ENCODE measurements at places on chromosomes 4 and X. TPM values are rescaled to one million over a fixed set of nuclear protein-coding genes. Genes with fewer than 3 reads are reported as not detected.

GRCh38 chrX:627510-627981, 3.0 kb upstream of the SHOX start:
- peaks cover 4% of the 10 kb centered on the region for H3K36me3 ChIP-seq
- no peak overlapping the region for H3K4me3 ChIP-seq
- H3K4me1 ChIP-seq: peaks cover 2% of the 10 kb centered on the region

DNA sequence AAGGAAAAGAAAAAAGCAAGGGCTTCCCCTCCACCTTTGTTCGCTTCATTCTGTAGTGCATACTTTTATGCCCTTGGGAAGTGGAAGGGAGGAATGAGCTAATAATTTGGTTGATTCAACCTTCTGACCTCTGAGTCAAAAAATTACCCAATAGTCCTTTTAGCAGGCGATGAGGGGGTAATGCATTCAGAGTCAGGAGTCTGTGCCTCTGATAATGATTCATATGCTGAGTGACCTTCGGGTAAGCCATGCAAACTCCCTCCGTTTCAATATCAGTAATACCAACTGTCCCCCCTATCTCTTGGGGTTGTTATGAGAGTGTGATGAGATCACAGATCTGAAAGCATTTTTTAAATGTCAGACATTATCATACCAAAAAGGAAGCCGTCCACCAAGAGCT, 41.6 kb upstream of the ACSL4 start:
- H3K27ac ChIP-seq: no peak overlapping the region
- no peaks in the 10 kb centered on the region for H3K36me3 ChIP-seq
- H3K4me3 ChIP-seq: no peak overlapping the region
- peaks cover 2% of the 10 kb centered on the region for H3K27me3 ChIP-seq

GRCh38 chrX:19007868-19008267, 24.0 kb upstream of the PHKA2 start:
- no peaks in the 10 kb centered on the region for H3K36me3 ChIP-seq
- H3K4me1 ChIP-seq: no peaks in the 10 kb centered on the region
- DNase-seq: no peak
- no peak overlapping the region for H3K27ac ChIP-seq

DNA sequence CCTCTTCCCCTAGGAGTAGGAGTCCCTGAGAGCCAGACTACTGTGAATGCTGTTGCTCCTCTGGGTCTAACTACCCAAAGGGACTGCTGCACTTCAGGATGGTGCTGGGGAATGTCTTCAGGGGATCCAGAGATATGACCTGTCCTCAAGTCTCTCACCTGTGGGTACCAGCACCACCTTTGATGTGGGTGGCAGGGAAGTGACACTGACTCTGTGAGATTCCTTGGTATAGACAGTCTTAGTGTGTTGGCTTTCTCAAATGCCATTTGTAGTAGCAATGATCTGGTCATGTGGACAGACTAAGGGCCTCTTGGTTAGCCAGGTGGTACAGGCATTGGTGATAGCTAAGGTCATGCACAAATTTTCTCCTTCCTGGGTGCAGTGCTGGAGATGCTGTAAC, 108.9 kb upstream of the ADAMTS3 start:
- no peaks in the 10 kb centered on the region for H3K4me1 ChIP-seq
- no peaks in the 10 kb centered on the region for H3K27me3 ChIP-seq
- no peak overlapping the region for H3K4me3 ChIP-seq
- no peaks in the 10 kb centered on the region for H3K36me3 ChIP-seq
- no peak for DNase-seq

- H3K27me3 ChIP-seq: no peaks in the 10 kb centered on the region
- H3K4me1 ChIP-seq: no peaks in the 10 kb centered on the region
- peak; percentile 0 for DNase-seq
- H3K4me3 ChIP-seq: no peak overlapping the region
Measured at GRCh38 chrX:83845397-83845796, 15.5 kb upstream of the CYLC1 start.

DNA sequence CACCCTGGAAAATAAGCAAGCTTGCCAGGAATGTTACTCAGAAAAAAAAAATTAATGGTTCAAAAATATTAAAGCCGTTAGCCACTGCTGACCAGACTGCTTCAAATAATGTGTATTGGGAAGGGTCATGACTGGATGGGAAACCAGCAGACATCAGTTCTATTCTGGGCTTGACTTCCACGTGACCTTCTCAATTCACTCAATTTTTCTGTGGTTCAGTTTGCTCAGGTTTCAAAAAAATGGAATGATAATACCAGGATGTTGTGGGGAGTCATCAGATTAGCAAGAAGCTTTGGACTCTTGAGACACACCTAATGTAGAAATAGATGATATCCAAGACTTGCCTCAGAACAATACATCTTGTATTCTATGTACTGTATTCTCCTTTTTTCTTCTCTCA, 541.9 kb upstream of the BOD1L1 start:
- DNase-seq: no peak
- no peaks in the 10 kb centered on the region for H3K36me3 ChIP-seq
- no peaks in the 10 kb centered on the region for H3K4me1 ChIP-seq
- no peaks in the 10 kb centered on the region for H3K27me3 ChIP-seq
- H3K27ac ChIP-seq: no peak overlapping the region
- no peak overlapping the region for H3K4me3 ChIP-seq

DNA sequence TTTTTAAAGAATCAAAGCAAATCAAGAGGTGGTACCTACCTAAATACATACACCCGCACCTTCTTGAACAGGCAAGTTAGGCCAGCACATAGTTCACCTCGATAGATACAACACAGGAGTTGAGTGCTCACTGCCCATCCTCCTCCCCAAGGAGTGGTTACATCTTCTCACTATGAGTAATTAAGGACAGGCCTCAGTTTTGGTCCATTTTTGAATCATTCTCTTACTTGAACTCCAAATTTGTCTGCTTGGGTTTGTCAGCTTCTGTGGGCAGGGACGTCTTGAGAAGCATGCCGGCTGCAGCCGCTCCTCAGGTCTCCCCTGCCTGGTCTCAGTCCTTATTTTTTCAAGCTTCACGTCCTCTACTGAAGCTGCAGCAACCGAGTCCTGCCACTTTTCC, 190.6 kb upstream of the RBPJ start:
- peaks cover 24% of the 10 kb centered on the region for H3K27me3 ChIP-seq
- DNase-seq: no peak
- no peak overlapping the region for H3K27ac ChIP-seq
- H3K4me3 ChIP-seq: no peak overlapping the region
- peaks cover 48% of the 10 kb centered on the region for H3K4me1 ChIP-seq
- H3K36me3 ChIP-seq: no peaks in the 10 kb centered on the region

GRCh38 chr4:180449395-180449956, 1793.7 kb upstream of the TENM3 start:
- H3K36me3 ChIP-seq: no peaks in the 10 kb centered on the region
- no peak overlapping the region for H3K4me3 ChIP-seq
- H3K4me1 ChIP-seq: no peaks in the 10 kb centered on the region
- no peak for DNase-seq
- no peaks in the 10 kb centered on the region for H3K27me3 ChIP-seq

NLGN3 gene
- polyA plus RNA-seq: 0.07 TPM

NWD2 gene
- polyA plus RNA-seq: not detected

GRCh38 chrX:49656533-49656932, 39.3 kb downstream of the PAGE1 start:
- no peaks in the 10 kb centered on the region for H3K36me3 ChIP-seq
- no peaks in the 10 kb centered on the region for H3K4me1 ChIP-seq
- H3K27me3 ChIP-seq: peaks cover 13% of the 10 kb centered on the region
- H3K4me3 ChIP-seq: no peak overlapping the region

DNA sequence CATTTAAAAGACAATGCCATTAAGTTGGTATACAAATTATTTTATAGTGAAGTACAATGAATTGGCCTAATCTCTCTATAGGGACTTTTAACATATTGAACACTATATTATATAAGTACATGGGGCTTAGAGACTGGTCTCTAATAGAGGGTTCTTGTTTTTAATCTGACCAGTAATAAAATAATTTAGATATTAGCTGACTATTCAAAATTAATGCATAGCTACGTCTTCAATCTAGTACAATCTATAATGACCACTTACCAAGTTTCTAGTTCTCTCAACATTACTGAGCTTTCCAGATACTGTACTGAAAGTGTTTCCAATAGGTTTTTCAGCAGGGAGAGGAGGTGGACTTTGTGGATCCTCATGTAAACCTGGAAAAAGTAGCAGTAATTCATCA, 59.6 kb downstream of the RPS3A start:
- H3K36me3 ChIP-seq: no peaks in the 10 kb centered on the region
- no peaks in the 10 kb centered on the region for H3K27me3 ChIP-seq
- H3K27ac ChIP-seq: no peak overlapping the region
- no peak overlapping the region for H3K4me3 ChIP-seq
- DNase-seq: no peak
- H3K4me1 ChIP-seq: no peaks in the 10 kb centered on the region

DNA sequence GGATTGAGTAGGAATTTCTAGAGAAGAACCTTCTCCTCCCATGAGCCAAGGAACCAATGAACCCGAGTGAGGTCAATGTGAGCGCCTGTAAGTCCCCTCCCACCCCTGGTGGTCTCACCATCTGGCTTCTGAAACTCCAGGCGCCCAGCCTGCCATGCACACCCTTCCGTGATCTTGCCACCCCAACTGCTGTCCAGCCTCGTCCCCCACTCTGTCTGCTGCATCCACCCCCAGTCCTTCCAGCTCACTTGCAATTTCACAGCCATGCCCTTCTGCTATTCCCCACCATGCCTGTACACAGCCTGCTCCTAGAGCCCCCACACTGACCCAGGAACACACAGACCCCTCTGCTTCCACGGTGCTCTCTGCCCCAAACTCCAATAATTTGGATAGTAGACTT, 323.7 kb downstream of the STK32B start:
- no peak overlapping the region for H3K27ac ChIP-seq
- H3K4me1 ChIP-seq: no peaks in the 10 kb centered on the region
- H3K4me3 ChIP-seq: no peak overlapping the region
- H3K27me3 ChIP-seq: peaks cover 4% of the 10 kb centered on the region
- DNase-seq: no peak

DNA sequence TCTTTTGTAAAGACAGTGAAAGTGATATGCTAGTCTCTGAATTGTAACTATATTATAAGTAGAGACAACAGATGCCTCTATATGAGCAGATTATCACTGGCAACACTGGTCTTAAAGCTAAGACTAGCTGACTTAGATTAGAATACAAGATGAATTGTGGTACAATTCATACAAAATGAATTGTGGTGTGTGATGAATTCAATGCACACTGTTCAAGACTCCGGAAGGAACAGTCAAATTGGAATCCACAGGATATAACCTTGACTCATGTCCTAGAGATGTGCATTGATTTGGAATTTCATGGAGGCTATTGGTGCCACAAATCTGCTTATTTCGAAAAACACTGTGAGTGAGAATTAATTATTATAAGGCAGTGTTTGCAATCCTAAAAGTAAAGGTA, 701.8 kb downstream of the PCDH7 start:
- H3K27ac ChIP-seq: no peak overlapping the region
- H3K27me3 ChIP-seq: peaks cover 1% of the 10 kb centered on the region
- no peaks in the 10 kb centered on the region for H3K4me1 ChIP-seq
- no peaks in the 10 kb centered on the region for H3K36me3 ChIP-seq
- H3K4me3 ChIP-seq: no peak overlapping the region
- no peak for DNase-seq

XK gene
- not detected for polyA plus RNA-seq

GRCh38 chr4:164488114-164488513, 265.8 kb upstream of the SMIM31 start:
- H3K4me1 ChIP-seq: no peaks in the 10 kb centered on the region
- no peak overlapping the region for H3K4me3 ChIP-seq
- no peak for DNase-seq
- H3K27ac ChIP-seq: no peak overlapping the region
- H3K36me3 ChIP-seq: no peaks in the 10 kb centered on the region

EDA2R gene
- not detected for polyA plus RNA-seq

AFF2 gene
- not detected for polyA plus RNA-seq

GRCh38 chrX:131279197-131279596, 9.9 kb downstream of the IGSF1 start:
- no peak for DNase-seq
- H3K27ac ChIP-seq: no peak overlapping the region
- H3K4me1 ChIP-seq: no peaks in the 10 kb centered on the region
- no peak overlapping the region for H3K4me3 ChIP-seq
- no peaks in the 10 kb centered on the region for H3K27me3 ChIP-seq
- no peaks in the 10 kb centered on the region for H3K36me3 ChIP-seq

DNA sequence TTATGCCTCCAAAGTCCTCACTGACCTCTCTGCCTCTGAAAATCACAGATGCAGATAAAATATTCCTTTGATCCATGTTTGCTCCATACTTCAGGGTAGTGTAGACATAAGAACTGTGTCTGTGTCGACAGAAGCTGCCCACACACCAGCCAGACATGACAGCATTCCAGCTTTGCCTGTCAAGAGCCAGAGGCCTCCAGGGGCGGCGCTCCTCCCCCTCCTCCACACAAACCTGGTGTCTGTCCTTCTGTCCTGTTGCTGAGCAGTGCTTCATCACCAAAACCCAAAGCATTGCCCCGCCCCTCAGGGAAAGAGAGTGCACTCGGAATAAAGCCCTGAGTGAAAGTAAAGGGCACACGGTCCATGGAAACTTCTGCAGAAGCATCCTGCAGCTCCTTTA, 379.4 kb downstream of the FBXW7 start:
- H3K4me1 ChIP-seq: no peaks in the 10 kb centered on the region
- DNase-seq: no peak
- H3K27ac ChIP-seq: no peak overlapping the region
- peaks cover 2% of the 10 kb centered on the region for H3K27me3 ChIP-seq
- H3K4me3 ChIP-seq: no peak overlapping the region
- peaks cover 4% of the 10 kb centered on the region for H3K36me3 ChIP-seq

FRMPD4 gene
- not detected for polyA plus RNA-seq

GRCh38 chrX:8861908-8862307, 60.7 kb upstream of the FAM9A start:
- peaks cover 2% of the 10 kb centered on the region for H3K27me3 ChIP-seq
- no peaks in the 10 kb centered on the region for H3K4me1 ChIP-seq
- H3K27ac ChIP-seq: no peak overlapping the region
- H3K4me3 ChIP-seq: no peak overlapping the region
- H3K36me3 ChIP-seq: no peaks in the 10 kb centered on the region

GRCh38 chr4:95129031-95129430, 371.3 kb downstream of the BMPR1B start:
- DNase-seq: no peak
- H3K4me1 ChIP-seq: peaks cover 13% of the 10 kb centered on the region
- H3K4me3 ChIP-seq: no peak overlapping the region
- H3K36me3 ChIP-seq: no peaks in the 10 kb centered on the region
- H3K27ac ChIP-seq: no peak overlapping the region
- peaks cover 1% of the 10 kb centered on the region for H3K27me3 ChIP-seq
